Sigmoid colon (tissue), 7 donors: ENCODE measurements at places on chromosomes 7 and 10. TPM values are rescaled to one million over a fixed set of nuclear protein-coding genes. Genes with fewer than 3 reads are reported as not detected.

CYP2C19 gene
- polyA plus RNA-seq: not detected

C7orf57 gene
- not detected for polyA plus RNA-seq

WNT8B gene
- not detected for polyA plus RNA-seq

TEX36 gene
- not detected for polyA plus RNA-seq

NKX6-2 gene
- polyA plus RNA-seq: 0.60 TPM

LAMB4 gene
- polyA plus RNA-seq: 0.04 TPM

TRPV5 gene
- polyA plus RNA-seq: not detected

CALML3 gene
- 0.15 TPM for polyA plus RNA-seq

MYL7 gene
- 7.2 TPM for polyA plus RNA-seq

CYP2E1 gene
- polyA plus RNA-seq: not detected
